Activated CD4-positive, alpha-beta T cell treated with anti-CD3 and anti-CD28 coated beads for 36 hours (primary cell): ENCODE measurements at places on chromosomes 2 and 18. TPM values are rescaled to one million over a fixed set of nuclear protein-coding genes. Genes with fewer than 3 reads are reported as not detected.
A peak's percentile ranks its signal among the peaks of the same experiment; 100 is the strongest.

The B3GNT7 gene
- total RNA-seq: not detected

DNA sequence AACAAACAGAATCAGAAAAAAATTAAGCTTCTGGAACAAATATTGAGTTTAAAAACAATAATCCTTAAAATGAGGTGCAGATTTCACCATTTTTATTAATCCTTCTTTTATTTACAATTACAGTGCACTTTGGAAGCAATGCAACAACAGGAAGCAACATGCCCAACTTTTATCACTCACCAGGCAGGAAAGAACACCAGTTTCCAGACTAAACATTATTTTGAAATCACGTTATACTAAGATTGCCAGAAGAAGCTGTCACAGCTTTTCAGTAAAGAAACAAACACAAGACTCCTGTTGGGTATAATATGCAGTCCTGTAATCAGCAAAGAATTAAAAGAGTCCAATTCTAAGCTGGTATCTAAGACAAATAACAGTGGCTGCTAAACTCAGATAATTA lies 137.9 kb upstream of the ZC3H15 start:
- DNase-seq: no peak
- no peaks in the 10 kb centered on the region for H3K27me3 ChIP-seq
- peaks cover 3% of the 10 kb centered on the region for H3K4me1 ChIP-seq

- H3K27me3 ChIP-seq: peaks cover 4% of the 10 kb centered on the region
- no peaks in the 10 kb centered on the region for H3K4me1 ChIP-seq
- H3K36me3 ChIP-seq: no peaks in the 10 kb centered on the region
Observed at GRCh38 chr2:6523476-6523875, 342.2 kb downstream of the CMPK2 start.

The ABHD1 gene
- 0.65 TPM for total RNA-seq

- peaks cover 30% of the 10 kb centered on the region for H3K4me1 ChIP-seq
- H3K36me3 ChIP-seq: no peaks in the 10 kb centered on the region
- peaks cover 7% of the 10 kb centered on the region for H3K27me3 ChIP-seq
- DNase-seq: no peak
- no peak overlapping the region for H3K27ac ChIP-seq
- H3K4me3 ChIP-seq: no peak overlapping the region
Observed at GRCh38 chr2:144459286-144459685, 60.6 kb downstream of the ZEB2 start.

DNA sequence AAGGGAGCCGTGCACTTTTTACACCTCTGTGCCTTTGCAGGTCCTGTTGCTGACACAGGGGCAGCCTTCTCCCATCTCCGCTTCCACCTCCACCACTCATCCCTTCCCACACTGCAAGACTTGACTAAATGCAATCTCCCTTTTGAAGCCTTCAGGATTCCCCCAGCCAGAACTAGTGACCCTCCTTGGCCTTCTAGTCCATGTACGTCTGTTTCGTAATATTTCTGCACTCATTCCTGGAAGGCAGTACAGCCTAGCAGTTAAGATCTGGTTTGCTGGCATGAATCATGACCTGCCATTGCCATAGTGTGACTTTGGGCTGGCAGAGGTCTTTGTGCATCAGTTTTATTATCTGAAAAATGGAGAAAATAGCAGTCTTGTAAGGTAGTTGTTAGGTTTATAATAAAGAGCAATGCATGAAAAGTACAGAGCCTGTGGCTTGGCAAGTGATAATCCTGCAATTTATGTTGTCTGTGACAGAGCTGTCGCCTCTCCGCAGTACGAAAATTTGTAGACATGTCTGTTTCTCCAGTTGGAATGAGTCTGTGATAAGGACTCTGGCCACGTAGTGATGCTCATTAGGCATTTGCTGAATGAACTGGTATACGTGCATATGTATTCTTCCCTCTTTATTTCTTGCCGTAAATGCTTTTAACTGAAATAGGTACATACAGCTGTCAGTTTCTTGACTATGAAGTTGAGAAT lies 36.7 kb downstream of the NCK2 start:
- DNase-seq: no peak
- H3K4me1 ChIP-seq: peaks cover 94% of the 10 kb centered on the region
- peaks cover 44% of the 10 kb centered on the region for H3K36me3 ChIP-seq
- H3K27ac ChIP-seq: peak overlapping the region; percentile 76

GRCh38 chr18:65936678-65937077 lies 185.9 kb downstream of the CDH7 start:
- no peaks in the 10 kb centered on the region for H3K27me3 ChIP-seq
- DNase-seq: no peak
- no peak overlapping the region for H3K4me3 ChIP-seq
- H3K4me1 ChIP-seq: no peaks in the 10 kb centered on the region

The PROKR1 gene
- total RNA-seq: not detected

GRCh38 chr18:52312346-52312745 lies 27.7 kb upstream of the DCC start:
- H3K4me1 ChIP-seq: no peaks in the 10 kb centered on the region
- no peaks in the 10 kb centered on the region for H3K36me3 ChIP-seq

DNA sequence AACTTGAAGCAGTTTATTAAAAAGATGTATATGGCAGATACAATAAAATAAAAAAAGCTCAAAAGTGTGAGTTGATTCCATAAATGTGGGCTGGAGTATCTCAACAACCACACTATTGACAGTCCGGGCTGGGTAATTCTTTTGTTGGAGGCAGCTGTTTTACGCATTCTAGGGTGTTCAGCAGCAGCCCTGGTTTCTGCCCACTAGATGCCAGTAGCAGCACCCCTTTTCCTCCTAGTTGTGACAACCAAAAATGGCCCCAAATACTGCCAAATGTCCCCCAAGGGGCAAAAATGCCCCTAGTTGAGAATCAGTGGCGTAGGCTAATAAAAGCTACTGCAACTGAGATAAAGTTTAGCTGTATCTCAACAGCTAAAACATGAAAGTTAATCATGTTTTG lies 44.8 kb downstream of the CHMP3 start:
- H3K4me3 ChIP-seq: no peak overlapping the region
- no peaks in the 10 kb centered on the region for H3K27me3 ChIP-seq
- H3K27ac ChIP-seq: no peak overlapping the region
- no peaks in the 10 kb centered on the region for H3K36me3 ChIP-seq
- no peaks in the 10 kb centered on the region for H3K4me1 ChIP-seq

The COLEC11 gene
- 0.18 TPM for total RNA-seq

DNA sequence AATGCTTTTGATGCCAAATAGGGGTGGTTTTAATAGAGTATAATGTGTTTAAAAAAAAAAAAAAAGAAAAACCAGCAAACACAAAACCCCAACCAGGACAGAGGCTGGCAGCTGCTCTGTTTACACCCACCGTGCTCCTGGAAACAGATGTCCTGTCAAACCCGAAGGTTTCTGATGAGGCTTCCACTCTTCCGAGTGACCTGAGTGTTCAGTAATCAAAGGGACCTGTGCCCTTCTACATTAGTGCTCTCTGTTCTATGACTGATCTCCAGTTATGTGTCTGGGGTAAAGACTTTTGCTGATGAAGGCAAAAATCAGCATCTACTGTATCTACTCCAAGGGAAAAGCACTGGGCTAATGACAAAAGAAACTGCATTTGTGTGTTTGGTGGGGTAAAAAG lies 3.5 kb upstream of the KLHL29 start:
- no peak overlapping the region for H3K4me3 ChIP-seq
- no peaks in the 10 kb centered on the region for H3K36me3 ChIP-seq
- H3K27me3 ChIP-seq: peaks cover 32% of the 10 kb centered on the region
- H3K27ac ChIP-seq: no peak overlapping the region

The LRRC30 gene
- total RNA-seq: not detected

The RAMP1 gene
- total RNA-seq: 0.30 TPM

The SATB2 gene
- 0.07 TPM for total RNA-seq

GRCh38 chr2:166411473-166412230 lies 35.9 kb upstream of the SCN9A start:
- no peaks in the 10 kb centered on the region for H3K4me1 ChIP-seq
- no peak overlapping the region for H3K4me3 ChIP-seq
- no peak overlapping the region for H3K27ac ChIP-seq
- DNase-seq: no peak

DNA sequence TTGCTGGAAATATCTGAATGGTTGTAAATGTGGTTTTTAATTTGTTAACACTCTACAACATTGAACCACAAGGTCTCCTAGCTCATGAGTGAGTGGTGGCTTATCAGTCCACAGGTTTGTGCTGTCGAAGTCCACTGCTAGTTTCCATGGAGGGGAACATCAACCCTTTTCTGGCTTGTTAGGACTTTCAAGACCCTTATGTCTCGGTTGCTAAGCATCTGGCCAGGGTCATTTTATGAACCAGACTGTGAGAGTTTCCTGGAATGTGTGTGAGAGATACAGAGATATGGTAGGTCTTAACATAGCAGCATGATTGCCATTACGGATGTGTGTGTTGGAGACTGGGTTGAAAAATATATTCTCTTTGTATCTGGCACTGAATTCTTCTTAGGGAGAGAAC lies 36.9 kb downstream of the KCNE4 start:
- no peaks in the 10 kb centered on the region for H3K36me3 ChIP-seq
- no peak for DNase-seq
- H3K4me1 ChIP-seq: no peaks in the 10 kb centered on the region
- H3K27me3 ChIP-seq: peaks cover 4% of the 10 kb centered on the region
- H3K27ac ChIP-seq: no peak overlapping the region

The LRRTM1 gene
- not detected for total RNA-seq

GRCh38 chr2:11203480-11203879 lies 48.2 kb downstream of the SLC66A3 start:
- H3K4me3 ChIP-seq: no peak overlapping the region
- H3K36me3 ChIP-seq: peaks cover 12% of the 10 kb centered on the region
- no peaks in the 10 kb centered on the region for H3K27me3 ChIP-seq
- DNase-seq: no peak
- peaks cover 15% of the 10 kb centered on the region for H3K4me1 ChIP-seq
- H3K27ac ChIP-seq: peak overlapping the region; percentile 19

DNA sequence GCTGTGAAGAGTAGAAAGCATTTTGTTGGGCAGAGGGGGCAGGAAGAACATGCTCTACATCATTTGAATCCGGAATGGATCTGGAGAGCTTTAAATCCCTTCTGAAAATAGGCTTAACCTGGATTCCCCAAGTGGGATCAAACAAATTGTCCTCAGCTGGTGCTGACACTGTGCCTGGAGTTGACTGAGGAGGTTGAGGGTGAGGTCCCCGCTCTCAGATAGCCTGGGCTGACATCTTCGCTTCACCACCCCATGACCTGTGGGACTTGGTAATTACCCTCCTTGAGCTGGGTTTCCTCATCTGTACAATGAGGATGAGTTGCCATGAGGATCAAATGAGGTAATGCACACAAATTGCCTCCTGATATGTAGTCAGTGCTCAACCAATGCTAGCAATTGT lies 117.8 kb upstream of the SMAD2 start:
- H3K36me3 ChIP-seq: no peaks in the 10 kb centered on the region
- H3K4me3 ChIP-seq: no peak overlapping the region
- peaks cover 8% of the 10 kb centered on the region for H3K27me3 ChIP-seq

The IRS1 gene
- 2.6 TPM for total RNA-seq

DNA sequence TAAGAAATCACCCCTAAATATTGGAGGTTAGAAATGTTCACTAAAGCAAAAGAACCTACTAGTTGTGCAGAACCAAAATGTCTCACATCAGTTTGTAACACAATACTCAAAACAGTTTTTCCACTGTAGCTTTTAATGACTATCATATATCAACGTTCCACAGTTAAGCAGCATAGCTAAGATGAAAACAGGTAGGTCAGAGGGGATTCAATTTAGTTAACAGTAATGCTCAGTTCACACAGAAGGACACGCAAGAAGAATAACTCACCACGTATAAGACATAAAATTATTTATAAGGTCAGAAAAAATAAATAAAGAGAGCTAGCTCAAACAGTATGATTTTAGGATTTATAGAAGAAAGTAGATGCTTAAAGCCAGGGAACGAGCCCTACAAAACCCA lies 118.9 kb upstream of the CCDC150 start:
- no peak for DNase-seq
- H3K27me3 ChIP-seq: no peaks in the 10 kb centered on the region
- no peaks in the 10 kb centered on the region for H3K4me1 ChIP-seq
- no peak overlapping the region for H3K27ac ChIP-seq
- no peak overlapping the region for H3K4me3 ChIP-seq

The TCF4 gene
- 1.9 TPM for total RNA-seq

GRCh38 chr2:99905636-99906035 lies 236.8 kb downstream of the AFF3 start:
- H3K27ac ChIP-seq: no peak overlapping the region
- H3K36me3 ChIP-seq: no peaks in the 10 kb centered on the region
- H3K4me3 ChIP-seq: no peak overlapping the region
- no peaks in the 10 kb centered on the region for H3K27me3 ChIP-seq
- no peaks in the 10 kb centered on the region for H3K4me1 ChIP-seq
- no peak for DNase-seq

GRCh38 chr2:42556315-42556890 lies 12.0 kb upstream of the MTA3 start:
- H3K27me3 ChIP-seq: no peaks in the 10 kb centered on the region
- no peaks in the 10 kb centered on the region for H3K36me3 ChIP-seq
- no peak overlapping the region for H3K4me3 ChIP-seq
- H3K27ac ChIP-seq: no peak overlapping the region
- H3K4me1 ChIP-seq: no peaks in the 10 kb centered on the region
- no peak for DNase-seq

DNA sequence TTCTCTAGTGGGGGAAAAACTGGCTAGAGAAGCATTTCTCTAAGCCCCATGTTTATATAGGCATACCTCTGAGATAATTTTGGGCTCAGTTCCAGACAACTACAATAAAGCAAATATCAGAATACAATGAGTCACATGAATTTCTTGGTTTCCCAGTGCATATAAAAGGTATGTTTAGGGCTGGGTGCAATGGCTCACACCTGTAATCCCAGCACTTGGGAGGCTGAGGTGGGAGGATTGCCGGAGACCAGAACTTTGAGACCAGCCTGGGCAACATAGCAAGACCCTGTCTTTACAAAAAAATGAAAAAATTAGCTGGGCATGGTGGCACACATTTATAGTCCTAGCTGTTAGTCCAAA lies 22.2 kb downstream of the TSN start:
- no peaks in the 10 kb centered on the region for H3K4me1 ChIP-seq
- no peak overlapping the region for H3K4me3 ChIP-seq
- no peak overlapping the region for H3K27ac ChIP-seq

The CCNT2 gene
- total RNA-seq: 36.6 TPM

- no peaks in the 10 kb centered on the region for H3K36me3 ChIP-seq
- no peak overlapping the region for H3K27ac ChIP-seq
- H3K4me1 ChIP-seq: no peaks in the 10 kb centered on the region
- DNase-seq: no peak
- H3K4me3 ChIP-seq: no peak overlapping the region
- H3K27me3 ChIP-seq: peaks cover 5% of the 10 kb centered on the region
Observed at GRCh38 chr2:2452961-2453360, 121.9 kb upstream of the MYT1L start.
